ENCODE measurements at places on chromosomes 1 and 21.

DNA sequence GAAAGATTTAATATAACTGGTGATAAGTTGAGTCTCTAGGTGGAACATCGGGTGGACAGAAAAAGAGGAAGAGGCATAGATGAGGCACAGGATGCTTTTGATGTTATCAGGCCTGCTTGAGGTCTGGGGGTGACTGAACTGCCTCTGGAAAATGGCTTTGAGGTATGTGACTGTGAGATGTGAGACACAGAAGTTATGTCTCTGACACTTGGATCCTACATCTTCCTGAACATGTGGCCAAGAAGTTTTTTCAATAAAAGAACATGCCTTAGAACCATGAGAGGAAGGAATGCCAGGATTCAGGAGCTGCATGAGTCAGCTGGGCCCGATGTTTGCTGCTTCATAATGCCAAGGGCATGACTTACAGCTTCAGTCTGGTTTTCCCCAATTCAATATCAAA lies 11.5 kb upstream of the AIM2 start:
- no peak for DNase-seq

DNA sequence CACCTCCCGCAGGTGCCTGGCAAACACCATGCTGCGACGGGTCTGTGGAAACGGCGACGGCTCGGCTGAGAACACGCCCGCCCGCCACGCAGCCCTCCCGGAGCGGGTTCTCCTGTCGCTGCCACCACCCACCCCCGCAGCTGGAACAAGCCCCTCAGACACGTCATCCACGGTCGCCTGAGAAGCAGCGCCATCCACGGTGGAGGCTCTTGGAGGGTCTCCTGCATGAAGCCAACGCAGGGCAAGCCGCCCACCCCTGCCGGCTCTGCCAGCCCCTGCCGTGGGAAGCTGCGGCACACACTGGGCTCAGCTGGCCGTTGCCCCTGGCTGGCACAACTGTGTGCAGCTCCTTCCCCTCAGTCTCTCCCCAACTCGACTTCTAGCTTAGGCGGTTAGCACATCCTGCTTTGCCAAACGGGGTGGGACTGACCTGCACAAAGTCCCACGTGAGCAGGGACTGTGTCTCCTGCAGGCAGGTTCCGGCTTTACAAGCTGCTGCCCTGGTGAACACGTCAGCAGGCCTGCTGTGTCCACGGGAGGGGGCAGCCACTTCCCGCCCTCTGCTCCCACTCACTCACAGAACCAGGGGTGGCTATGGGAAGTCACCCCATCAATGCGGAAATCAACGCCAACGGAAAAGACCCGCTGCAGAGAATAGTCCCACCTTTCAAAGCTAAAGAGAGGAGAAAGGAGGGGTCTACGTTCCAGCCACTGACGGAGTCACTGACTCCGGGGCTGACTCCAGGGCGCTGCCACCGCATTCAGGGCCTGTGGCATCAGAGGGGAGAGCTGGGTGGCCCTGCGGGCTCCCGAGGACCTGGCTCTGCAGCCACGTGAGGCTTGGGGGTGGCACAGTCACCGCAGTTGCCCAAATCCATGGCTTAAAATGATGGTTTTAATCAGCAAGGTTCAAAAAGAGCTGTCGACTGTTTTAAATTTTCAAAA lies 10.3 kb downstream of the POFUT2 start:
- peak; percentile 9 for DNase-seq

- no peak for DNase-seq
Observed at GRCh38 chr21:46152927-46153246, 2.5 kb downstream of the FTCD start.

GRCh38 chr1:206715552-206716158 lies 30.9 kb downstream of the MAPKAPK2 start:
- DNase-seq: no peak

DNA sequence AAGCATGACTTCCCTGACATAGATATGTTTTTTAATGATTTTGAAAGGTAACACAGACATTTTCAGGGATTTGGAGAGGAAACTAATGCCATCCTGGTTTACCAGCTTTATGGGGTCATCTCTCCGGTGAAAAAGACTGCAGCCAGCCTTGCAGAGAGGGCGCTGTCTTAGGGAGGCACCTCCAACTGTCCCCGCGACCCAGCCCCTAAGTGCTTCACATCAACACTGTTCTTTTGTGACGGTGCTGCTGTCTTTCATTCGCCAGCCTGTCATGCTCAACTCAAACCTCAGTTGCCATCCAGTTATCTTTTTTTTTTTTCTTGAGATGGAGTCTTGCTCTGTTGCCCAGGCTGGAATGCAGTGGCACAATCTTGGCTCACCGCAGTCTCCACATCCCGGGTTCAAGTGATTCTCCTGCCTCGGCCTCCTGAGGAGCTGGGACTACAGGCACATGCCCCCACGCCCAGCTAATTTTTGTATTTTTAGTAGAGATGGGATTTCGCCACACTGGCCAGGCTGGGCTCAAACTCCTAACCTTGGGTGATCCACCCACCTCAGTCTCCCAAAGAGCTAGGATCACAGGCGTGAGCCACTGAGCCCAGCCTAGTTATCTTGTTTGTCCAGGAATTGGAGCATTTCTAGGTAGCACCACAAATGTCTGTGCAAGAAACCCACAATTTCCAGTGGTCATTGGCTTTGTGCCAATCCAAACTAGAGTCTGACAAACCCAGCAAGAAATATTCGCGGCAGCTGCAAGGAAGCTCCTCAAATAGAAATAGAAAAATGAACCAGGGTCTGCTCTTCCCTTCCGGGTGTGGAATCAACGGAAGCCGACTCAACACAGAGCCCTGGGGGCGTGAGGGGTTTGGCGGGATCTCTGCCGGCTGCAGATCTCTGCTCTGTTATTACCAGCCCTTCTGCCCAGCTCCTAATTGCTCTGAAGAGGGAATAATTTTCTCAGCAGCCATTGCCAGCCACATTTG lies 24.2 kb downstream of the PDE9A start:
- peak; percentile 61 for DNase-seq

DNA sequence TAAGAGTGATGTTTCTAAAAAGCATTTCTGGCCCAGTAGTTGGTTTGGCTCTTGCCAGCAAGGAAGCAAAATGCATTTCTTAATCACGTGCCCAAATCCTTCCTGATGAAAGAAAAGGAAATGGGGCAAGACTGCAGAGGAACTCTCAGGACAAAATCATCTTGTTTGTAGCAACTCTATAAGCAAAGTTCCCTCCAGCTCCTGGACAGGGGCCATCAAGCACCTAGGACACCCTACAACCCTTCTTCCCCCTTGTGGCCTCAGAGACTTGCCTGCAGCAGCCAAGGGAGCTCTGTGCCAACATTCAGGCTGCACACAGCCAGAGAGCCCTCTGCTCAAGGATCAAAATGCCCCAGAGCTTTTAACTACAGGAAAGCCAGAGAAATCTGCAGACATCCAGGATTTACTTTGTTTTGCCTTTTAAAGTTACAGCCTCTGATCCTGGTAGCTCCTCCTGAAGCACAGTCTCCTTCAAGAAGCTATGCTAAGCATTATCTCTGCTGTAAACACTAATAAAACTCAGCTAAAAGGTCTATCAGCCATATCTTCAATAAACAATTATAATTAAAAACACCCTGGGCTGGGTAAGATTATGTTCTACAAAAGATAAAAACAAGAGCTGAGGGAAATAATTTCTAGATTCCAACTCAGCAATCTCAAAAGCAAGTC lies 105.0 kb downstream of the KIAA0319L start:
- DNase-seq: peak; percentile 50

DNA sequence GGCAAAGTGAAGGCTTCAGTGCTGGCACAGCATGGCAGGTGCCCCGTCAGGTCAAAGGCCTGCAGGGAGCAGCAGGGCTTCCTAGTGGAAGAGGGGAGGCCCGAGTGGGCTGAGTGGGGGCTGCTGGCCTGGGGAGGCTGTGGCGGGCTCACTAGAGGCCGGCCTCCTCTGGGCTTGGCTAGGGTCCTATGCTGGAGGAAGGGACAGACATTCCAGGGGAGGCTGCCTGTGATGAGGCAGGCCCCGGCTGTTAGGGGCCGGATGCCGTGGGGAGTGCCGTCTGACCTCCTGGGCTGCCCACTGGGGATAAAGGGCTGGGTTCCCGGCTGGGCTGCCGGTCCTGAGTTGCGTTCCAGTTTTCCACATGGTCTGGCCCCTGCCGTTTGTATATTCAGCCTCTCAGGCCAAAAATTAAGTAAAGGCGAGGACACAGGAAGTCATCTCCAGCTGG lies 21.1 kb downstream of the PRXL2B start:
- peak; percentile 91 for DNase-seq

DNA sequence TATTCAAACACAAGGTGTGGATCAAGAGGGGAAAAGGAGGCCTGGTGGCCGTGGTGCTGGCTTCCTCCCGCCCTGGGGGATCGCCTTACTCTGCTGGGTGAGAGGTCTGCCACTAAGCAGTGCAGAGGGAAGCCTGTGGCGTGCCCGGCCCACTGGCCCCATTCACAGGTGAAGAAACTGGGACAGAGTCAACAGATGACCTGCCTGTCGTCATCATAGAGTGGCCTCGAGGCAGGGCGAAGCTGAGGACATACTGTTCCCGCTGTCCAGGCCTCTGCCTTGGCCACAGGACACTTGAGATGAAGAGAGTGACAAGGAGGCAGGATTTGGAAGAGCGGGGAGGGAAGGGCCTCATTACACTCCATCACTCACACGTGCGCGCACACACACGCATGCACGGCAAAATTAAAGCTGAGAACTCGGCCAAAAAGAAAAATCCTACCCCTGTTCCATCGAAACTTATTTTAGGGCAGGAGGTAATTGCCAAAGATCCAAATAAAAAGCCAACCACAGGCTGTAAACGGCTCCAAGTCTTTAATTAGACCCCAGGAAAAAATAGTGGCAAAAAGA lies 50.5 kb downstream of the CASZ1 start:
- DNase-seq: no peak

DNA sequence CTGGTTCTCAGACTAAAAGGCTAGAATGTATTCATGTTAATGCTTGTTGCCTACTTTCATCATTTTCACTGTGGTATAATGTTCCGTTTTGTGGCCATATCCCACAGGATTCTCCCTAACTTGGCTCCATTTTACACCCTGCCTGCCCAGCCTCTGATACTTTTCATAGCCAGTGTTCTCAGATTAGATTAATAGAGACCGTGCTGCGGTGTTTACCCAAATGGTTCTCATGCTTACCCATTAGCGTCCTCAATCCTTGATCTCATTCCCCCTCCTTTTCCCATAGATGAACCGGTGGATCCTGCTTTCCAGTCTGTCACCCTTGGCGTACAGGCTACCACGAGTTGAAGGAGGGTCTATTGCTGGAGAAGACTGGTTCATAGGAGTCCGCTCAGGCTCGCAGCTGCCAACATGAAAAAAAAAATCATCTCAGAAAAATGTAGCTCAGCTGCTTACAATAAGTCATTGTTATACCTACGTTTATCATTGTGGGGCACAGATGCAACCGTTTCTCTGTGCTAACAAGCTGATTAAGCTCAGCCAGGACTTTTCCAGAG lies 78.7 kb downstream of the SETD4 start:
- peak; percentile 30 for DNase-seq

DNA sequence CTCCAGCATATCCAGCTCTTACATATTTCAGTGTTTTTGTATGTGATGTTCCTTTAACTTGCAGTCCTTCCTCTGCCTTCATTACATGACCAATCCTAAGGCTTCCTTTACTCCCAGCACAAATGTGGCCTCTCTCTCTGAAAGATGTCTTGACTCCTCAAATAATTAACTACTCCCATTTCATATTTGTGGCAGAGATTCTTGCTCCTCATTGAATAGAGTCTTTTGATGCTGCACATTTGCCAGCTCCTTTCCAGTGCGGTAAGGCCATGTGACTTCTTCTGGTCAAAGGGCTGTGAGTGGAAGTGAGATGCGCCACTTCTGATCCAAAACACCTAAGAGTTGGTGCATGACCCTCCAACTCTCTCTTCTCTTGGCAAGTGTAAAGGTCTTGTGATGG lies 19.1 kb upstream of the LAMC1 start:
- no peak for DNase-seq

DNA sequence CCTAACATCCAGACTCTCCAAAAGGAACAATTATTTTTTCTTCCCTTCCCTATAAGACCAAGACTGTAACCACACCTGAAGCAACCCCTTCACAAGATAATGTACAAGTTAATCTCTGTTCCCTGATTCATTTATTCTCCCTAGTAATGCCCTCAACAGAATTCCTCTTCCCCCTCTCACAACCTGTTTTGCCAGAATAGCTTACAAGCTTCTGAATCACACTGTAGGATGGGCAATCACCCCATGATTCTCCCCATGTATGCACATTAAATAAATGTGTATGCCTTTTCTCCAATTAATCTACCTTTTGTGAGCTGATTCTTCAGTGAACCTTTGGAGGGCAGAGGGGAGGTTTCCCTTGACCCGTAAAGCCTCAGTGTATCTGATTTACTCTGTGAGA lies 20.9 kb upstream of the RNF11 start:
- DNase-seq: no peak

DNA sequence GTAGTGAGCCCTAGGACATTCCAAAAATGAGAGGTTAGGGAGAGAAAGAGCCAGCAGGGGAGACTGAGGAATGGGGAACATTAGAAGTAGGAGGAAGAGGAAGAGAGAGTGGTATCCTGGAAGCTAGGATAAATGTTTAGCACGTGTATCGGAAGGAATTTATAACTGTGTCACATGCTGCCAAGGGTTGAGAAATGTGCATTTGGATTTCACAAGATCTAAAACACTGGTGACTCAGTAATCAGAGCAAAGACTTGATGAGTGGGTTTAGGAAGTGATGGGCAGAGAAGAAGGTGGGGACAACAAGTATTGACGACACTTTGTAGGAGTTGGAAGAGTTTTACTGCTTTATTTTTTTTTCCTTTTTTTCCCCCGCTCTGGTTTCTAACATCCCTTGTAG lies 193.9 kb downstream of the FMN2 start:
- no peak for DNase-seq

DNA sequence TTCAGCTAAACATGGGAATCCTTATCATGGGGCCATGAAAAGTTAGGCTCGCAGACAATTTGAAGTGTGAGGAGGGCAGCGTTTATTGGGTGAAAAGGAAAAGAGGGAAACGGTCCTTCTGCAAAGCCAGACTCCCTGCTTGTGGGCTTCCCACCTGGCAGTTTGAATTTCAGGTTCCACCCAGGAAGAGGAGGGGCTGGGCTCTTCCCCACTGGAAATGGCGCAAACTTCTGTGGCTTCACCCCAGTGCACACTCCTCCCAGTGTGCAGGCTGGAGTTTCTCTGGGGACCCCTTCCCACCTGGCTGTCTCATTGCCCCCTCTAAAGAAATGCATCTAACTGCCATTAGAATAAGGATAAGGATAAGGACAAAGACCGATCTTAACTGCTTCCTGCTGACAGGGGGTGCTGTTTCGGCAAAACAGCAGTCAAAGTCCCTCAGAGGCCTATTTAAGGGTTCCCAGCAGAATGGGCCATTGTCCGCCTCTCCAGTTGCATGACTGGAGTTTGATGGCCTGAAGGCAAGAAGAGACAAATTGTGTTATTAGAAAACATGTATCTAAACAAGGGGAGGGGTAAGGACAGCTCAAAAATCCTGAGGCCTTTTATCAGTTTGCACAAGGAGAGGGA lies 20.4 kb downstream of the AIM2 start:
- DNase-seq: no peak

DNA sequence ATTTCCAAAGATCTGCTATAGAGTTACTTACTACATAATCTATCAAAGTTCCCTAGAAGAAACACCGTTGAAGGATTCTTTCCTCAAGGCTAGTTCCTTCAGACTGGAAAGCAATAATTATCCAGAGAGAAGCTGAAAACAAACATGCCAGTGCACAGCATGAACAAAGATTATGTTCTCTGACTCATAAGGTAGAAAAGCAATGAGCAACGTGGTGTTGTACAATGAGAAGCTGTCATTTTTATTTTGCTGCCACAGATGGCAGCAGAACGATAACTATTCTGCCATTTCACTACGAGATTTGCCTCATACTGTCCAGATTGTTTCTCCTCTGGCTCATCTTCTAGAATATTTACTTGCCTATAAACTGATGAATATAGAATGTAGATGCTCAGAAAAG lies 10.7 kb downstream of the EXTL2 start:
- no peak for DNase-seq
